Stimulated activated CD4-positive, alpha-beta T cell treated with anti-CD3 and anti-CD28 coated beads, Interleukin-1b, Interleukin-23, amount 100 ng/mL, for 1 hour (primary cell): ENCODE measurements at places on chromosomes 5 and 9.

DNA sequence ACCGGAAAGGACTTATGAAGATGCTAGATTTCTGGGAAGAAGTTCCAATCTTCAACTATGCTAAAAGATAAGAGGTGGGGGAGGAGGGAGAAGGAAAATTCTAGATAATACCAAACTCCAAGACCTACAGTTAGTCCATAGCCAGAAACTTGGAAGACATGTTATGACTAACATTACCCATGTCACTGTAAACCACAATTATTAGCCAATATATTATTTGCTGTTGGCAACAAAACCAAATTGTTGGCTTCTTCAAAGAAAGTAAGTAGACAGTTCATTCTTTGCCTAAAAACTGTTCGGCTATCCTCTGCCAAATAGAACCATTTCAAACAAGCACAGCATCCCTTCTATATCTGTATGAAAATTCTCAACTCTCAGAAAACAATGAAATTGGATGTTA is 25.1 kb downstream of the PRLR start:
- no peak for DNase-seq

GRCh38 chr5:79844571-79844970 is 146.5 kb downstream of the MTX3 start:
- DNase-seq: no peak

DNA sequence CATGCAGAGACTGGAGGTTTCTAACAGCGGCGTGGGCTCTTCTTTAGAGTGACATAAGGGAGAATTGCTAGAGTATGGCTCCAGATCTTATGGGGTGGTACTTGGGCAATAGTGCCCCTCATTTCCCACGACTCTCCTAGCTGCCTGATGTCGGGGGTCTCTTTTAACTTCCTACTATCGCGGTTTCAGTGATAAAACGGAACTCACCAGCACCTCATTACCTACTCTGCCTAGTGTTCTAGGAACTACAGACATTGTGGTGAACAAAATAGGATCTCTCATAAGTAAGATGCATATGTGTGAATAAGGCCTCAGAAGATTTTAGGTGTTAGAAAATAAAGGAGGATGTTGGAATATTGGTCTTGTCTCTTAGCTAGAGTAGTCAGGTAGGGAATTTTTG is 1.1 kb downstream of the ICE1 start:
- no peak for DNase-seq

- DNase-seq: no peak
Observed at GRCh38 chr5:111135363-111135762, 43.2 kb downstream of the WDR36 start.

- no peak for DNase-seq
Observed at GRCh38 chr9:26801772-26802171, 90.8 kb downstream of the CAAP1 start.

GRCh38 chr9:11088821-11089374 is 476.1 kb upstream of the PTPRD start:
- DNase-seq: no peak

DNA sequence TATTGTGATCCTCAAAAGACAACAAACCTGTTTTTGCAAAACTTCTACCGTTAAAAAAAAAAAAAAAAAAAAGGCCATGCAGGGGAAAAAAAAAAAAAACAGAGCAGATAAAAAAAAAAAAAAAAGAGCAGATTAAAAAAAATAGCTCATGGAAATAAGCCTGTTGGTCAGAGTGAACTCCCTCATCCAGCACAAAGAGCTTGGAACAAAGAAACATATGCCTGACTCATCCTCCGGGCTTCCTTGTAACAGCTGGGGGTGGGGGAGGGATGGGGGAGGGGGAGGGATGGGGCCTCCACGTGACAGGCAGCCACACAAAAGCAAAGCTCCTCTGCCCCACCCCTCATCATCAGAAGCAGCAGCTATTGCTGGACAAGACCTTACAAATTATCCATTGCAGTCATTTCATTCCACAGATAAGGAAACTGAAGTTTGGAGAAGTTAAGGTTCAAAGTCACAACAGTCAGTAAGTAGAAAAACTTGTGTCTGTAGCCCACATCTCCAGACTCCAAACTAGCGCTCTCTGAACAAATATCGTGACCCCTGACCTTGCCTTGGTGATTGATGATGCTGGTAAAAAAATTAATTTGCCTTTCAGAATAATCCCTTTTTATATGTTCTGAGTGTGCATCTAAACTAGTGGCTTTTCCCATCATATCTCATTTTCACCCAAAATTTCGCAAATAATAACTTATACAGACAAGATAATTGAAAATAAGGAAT is 38.9 kb downstream of the SLC35D2 start:
- DNase-seq: no peak

GRCh38 chr9:125337236-125337635 is 75.6 kb downstream of the GAPVD1 start:
- no peak for DNase-seq

DNA sequence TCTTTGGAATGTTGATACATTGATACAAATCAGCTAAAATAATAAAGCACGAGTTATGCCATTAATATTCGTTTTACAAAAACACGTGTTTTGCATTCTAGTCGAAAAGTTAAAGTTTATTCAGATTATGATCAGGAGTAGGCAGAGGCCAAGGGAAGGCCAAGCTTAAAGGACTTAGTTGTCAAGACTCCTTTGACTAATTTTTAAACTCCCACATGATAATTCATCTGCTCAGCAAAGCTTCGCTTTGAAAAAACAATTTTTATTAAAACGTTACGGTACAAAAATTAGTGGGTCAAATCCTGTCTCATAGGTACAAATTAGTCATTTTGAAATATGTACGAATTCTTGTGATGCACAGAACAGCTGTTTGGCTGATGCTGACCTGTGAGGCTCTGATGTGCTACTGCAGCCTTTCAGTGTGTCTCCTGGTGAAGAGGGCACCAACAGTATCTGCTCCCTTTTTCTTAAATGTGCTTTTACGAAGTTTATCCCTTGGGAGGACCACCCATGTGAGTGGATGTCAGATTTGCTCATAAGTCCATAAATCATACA is 23.0 kb upstream of the NR3C1 start:
- DNase-seq: no peak

DNA sequence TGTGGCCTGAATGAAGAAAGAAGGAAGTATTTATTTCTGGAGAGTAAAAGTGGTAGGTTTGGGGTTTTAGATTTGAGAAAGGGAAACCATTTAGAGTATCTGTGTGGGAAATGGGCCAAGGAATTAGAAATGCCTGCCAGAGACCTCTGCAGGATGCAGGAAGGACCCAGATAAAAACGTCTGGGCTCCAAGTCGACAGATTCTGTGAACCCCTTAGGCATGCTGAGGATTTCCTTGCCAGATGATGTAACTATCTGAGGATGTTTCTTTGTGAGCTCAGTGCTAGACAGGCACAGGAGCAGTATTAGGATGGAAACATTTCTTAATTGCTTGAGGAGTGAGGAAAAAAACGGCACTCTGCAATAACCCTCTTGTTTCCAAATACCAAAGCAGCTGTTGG is 251.8 kb upstream of the DMRT1 start:
- DNase-seq: no peak

- no peak for DNase-seq
Observed at GRCh38 chr5:140555747-140556312, 1.4 kb downstream of the SRA1 start.
